ENCODE measurements at places on chromosomes 3 and 15.

DNA sequence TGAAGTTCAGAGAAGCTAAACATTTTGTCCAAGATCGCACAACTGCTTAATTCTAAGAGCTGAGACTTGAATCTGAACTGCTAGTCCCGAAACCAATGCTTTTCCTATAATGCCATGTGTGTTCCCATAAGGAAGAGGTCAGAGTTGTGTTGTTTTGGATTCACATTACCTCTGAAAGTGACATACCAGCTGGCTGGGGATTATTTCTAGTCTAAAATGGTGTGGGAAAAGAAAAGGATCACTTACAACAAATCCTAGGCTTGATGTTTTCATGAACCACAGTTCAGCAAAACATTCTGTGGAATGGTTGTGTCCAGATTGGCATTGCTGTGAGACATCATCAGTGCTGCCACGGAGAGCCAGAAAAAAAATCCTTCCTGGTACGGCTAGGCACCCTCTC is 35.0 kb upstream of the LRRC3B start:
- DNase-seq = no peak

DNA sequence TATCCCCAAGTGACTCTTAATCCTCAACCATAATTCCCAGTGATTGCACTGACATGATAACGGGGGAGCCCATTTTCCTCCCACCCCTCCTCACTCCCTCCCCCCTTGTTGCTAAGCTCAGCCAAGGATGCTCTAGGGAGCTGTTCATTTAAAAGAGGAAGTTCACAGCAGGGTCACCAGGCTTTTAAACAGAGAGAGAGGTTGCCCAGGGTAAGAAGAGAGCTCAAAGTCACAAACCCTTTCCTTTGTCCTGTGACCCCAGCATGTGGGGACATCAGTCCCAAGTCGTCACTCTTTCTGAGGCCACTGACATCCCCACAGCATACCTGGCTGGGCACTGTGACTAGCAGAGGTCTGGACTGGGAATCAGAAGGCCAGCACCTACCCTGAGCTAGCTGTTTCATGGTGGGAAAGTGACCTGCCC is 144.1 kb downstream of the RORA start:
- peak; percentile 34 for DNase-seq

DNA sequence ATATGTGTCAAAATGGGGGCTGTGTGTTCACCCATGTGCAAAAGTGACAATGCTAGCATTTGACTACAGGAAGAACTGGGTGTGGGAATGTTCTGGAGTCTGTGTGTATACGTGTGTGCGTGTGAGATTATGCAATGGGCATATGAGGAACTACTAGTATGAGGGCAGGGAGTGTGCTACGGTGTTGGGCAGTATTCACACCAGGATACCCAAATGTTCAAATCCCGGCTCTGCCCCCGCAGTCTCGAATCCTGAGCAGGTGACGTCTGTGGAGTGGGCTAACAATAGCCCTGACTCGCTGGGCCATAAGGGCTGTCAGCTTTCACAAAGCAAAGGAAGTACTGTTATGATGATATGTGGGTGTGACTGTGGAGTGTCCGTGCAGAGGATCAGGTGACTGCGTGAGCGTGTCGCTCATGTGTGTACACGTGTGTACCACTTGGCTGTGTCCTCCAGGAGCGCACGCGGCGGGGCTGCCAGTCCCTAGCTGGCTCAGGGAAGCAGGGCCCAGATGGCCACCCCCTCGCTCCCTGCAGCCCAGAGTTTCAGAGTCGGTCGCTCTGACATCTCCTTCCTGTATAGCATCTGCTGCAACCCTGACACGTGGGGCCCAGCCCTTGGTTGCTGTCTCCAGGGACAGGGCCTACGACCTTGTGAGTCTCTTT is 27.2 kb downstream of the IQSEC1 start:
- no peak for DNase-seq

DNA sequence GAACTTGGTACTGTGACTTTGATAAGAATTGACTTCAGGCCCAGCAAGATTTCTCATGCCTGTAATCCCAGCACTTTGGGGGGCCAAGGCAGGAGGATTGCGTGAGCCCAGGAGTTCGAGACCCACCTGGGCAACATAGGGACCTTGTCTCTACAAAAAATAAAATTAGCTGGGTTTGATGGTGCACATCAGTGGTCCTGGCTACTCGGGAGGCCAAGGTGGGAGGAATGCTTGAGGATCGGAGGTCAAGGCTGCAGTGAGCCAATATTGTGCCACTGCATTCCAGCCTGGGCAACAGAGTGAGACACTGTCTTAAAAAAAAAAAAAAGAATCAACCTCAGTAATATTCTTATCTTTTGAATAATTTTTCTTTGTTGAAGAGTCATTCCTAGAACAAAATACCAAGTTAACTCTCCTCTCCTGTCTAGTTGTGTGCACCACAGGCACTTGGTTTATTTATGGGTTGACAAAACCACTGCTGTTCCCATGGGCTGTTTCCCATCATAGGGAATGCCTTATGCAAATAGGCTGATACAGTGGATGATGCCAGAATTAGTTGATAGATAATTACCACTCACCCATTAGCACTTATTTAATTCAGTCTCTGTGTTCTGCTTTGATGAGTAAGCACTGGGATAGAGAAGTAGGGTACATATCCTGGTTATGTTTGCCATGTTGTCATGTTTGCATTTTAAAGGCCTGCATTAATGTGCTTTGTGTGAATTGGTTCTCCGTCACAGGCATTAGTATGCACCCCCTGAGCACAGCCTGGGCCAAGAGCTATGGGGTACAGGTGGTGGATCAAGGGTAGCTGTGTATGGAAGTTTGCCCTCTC is 32.9 kb downstream of the TRAK1 start:
- no peak for DNase-seq

DNA sequence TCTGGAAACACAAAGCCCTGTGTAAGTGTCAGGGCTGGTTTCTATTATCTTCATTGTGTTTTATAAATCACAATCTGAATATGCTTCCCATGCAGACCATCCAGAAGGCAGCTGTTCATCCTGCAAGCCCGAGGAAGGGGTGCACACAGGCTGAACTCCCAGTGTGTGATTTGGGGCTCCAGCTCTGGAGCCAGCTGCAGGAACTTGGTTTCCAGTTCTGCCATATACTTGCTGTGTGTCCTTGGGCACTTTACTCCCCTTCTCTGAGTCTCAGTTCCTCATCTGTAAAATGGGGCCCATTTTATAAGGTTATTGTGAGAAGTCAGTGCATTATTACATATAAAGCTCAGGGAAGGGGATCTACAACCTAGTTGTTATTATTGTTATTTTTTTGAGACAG is 22.6 kb downstream of the CYP8B1 start:
- no peak for DNase-seq

DNA sequence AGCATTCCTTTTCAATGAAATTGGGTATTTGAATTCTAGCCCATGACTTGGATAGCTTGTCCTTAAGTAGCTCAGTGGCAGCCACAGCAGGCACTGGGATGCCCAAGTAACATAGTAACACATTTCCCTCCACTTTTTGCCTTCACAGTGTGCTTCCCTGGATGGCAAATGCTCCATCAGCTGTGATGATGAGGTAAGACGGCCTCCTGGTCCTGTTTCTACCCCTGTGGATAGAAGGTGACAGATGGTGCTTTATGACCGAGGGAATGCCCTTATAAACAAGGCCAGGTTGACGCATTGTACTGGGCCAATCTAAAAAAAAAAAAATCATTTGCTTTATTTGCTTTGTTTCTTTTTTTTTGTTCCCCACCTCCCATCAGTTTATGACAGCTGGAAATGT is 41.8 kb upstream of the LRTM1 start:
- no peak for DNase-seq

DNA sequence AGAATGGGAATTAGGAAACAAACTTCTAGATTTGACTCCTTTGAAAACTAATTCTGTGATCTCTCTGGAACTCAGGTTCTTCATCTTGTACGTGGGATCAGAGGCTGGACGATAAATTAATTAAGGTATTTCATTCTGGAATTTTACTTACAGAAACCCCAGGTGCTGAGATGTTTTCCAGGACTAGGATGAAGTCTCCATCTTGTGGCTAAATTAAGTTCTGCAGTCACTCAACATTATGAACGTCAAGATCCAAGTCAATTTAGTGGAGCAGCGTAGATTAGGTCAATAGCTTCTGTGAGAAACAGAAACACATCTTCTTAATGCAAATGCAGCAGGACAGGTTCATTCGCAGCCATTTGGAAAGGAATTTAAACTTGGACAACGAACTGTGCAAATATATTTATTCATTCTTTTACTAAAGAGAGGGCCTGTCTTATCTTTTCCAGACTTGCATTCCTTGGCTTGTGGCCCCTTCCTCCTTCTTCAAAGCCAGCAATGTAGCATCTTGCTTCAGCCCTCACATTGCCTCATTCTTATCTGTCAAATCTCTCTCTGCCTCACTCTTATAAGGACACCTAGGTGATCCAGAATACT is 26.7 kb upstream of the TMC3 start:
- peak; percentile 79 for DNase-seq

DNA sequence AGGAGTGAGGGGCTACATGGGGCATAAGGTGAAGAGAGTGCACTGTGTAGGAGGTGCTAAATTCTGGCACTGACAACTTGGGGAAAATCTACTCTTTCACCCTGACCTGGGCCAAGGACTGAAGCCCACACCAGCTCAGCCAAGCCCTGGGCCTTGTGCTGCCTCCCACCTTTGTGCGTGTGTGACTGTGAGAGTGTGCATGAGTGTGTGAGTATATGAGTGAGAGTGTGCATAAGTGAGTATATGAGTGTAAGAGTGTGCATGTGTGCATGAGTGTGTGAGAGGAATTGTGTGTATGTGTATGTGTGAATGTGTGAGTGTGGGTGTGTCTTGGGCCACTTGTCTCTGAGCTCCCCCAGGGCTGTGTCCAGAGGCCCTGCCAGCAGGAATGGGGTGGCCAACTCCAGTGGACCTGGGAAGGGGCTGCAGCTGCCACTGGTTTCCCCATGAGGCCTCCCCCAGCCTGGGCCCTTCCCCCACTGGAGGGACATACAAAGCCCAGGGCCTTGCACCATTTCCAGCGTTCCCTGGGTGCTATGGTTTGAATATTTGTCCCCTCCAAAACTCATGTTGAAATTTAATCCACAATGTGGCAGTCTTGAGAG is 15.2 kb downstream of the C3orf22 start:
- DNase-seq = no peak

DNA sequence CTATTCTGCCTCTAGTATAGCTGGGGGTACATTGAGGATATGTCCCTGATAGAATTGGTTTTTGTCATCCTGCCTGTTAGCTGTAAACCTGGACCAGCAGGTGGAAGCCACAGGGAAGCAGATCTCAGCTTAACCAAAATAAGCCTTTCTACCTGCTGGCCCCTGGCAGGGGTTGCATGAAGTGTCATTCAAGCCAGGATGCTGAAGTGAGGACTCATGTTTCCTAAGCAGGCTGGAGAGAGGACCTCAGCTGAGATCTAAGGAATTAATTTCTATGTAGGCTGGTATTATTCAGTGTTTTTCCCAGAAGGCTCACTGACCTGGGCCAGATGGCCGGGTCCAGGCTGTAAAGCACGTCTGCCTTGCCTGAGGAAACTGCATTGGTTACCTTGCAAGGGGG is 128.9 kb downstream of the MEGF11 start:
- no peak for DNase-seq

DNA sequence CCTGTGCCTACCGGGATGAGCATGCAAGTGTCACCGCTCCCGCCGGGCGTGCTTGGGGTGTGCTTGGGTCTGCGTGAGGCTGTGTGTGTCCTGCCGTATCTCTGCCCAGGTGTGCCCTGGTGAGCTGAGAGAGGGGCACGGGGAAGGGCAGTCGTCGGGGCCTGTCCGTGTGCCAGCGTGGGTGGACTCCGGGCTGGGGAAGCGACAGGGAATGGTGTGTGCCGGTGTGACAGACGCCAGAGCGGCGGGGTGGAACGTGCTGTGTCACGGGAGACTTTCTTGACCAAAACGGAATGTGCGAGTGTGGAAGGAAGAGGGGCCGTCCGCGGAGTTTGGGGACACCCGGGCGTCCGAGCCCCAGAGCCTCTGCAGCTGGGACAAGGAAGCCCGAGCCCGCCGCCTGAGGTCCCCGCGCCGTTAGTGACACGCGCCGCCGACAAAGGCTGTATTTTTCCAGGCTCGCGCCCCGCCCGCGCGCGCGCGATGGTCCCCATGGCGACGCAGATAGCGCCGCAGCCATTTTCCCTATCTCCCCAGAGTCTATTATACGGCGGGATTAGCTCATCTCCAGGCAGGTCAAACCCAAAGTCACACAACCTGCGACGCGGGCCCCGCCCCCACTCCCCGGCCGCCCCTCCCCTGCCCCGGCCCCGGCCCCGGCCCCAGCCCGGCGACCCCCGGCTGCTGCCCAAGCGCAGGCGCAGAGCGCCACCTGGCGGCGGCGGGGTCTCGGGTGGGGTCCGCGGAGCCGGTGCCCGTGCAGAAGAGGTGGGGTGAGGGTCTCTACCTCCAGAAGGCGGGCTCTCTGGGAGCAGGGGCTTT is 4.5 kb upstream of the GATA2 start:
- peak; percentile 43 for DNase-seq

- no peak for DNase-seq
Observed at GRCh38 chr3:156802821-156803606, 23.1 kb upstream of the LEKR1 start.

GRCh38 chr3:11698326-11699082 is 54.8 kb upstream of the VGLL4 start:
- no peak for DNase-seq

DNA sequence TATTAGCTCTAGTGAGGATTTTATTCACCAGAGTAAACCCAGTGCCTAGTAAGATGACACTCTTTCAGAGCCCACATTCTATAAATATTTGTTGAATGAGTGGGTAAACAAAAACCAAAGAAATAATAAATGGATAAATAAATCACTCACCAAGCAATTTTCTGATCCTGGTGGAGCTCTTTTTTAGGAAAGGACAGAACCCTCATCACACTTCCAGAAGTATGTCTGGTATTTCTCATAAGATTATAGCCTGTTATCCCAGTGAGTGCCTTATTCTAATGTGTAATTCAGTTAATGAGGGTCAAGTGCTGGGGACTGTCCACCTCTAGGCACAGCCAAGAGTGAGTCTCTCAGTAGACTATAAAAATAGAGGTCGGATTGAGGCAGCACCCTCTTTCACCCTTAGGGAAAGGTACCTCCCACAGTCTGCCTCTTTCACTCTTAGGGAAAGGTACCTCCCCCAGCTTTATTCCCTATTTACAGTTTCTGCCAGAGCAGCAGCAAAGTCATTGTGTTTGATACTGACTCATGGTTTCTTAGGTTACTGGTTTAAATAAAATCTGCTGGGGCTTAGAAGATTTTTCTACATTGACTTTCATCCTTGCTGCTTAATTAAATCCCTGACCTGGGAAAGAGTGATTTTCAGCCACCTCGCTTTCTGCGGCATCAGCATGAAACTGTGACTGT is 145.0 kb downstream of the STAC start:
- DNase-seq = peak; percentile 14

DNA sequence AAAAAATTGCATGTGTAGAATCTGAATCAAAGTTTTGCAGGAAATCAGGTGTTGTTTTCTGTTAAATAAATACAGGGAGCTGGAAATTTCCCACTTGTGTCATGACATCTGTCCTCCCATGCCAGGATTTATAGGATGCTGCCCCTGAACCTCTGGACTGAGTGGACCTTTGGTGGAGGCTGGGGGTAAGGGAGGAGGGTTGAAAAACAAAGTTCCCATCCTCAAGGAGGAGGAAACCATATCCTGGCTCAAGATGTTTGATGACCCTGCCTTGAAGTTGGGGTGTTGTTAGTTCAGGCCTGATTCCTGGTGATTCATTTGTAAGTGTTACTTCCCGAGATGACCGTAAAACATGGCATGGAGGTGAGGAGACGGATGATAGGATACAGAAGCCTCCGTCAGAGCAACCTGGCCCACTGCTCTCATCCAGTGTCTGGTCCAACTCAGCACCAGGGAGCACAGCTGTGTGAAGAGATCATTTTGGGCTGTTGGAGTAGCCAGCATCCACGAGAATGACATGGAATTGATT is 223.6 kb downstream of the CACNA2D3 start:
- DNase-seq = no peak

- DNase-seq = no peak
Observed at GRCh38 chr15:85690561-85691231, 104.0 kb downstream of the KLHL25 start.

- DNase-seq = no peak
Observed at GRCh38 chr15:63369781-63370180, 11.9 kb downstream of the CA12 start.
